ENCODE measurements at places on chromosomes 2 and 18.

GRCh38 chr2:71937396-71937795, 210.3 kb downstream of the CYP26B1 start:
- DNase-seq: no peak

GRCh38 chr2:55887901-55888624, 35.5 kb downstream of the EFEMP1 start:
- no peak for DNase-seq

GRCh38 chr2:101080211-101081068, 70.7 kb downstream of the TBC1D8 start:
- no peak for DNase-seq

- DNase-seq: peak; percentile 98
Measured at GRCh38 chr2:9720352-9721093, 89.7 kb upstream of the YWHAQ start.

All from NCI-H2171 (cell line).